Peyer's patch (tissue), 4 donors: ENCODE measurements at places on chromosomes 5 and 9.
A peak's percentile ranks its signal among the peaks of the same experiment; 100 is the strongest.

DNA sequence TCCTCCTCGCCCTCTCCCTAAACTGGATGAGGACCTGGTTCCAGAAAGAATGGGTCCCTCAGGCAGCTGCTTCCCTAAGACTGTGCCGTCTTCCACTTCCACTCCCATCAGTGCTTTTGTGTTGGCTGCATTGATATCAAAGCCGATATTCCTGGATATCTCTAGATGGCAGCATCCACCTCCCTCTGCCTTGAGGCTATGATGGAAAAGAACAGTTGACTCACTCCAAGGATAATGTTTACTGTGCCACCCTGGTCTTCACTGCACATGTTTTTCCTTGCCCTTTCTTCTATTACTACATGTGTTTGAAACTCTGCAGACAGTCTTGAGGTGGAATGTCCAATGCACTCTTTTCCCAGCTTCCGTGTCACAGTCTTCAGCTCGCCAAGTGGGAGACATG lies 211.6 kb downstream of the MAST4 start:
- no peak for DNase-seq

GRCh38 chr9:71795097-71795813 lies 26.9 kb upstream of the CEMIP2 start:
- no peak for DNase-seq

DNA sequence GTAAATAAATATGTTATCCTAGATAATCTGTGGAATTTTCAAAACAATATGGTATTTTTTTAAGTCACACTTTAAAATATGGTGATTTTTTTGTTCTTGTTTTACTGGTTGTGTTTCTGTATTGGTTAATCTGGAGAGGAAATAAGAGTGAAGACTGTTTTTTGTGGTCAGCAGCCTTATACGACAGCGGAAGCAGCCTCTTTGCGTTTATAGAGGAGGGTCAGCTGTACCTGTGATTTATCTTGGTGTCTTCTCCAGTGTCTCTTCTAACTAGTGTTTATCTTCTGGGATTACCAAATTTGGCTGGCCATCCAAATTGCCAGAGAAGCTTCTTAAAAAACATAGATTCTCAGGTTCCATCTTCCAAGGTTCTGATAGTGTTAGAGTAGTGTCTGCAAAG lies 58.7 kb downstream of the ICE1 start:
- DNase-seq, result no peak

- DNase-seq, result no peak
Measured at GRCh38 chr5:68478301-68479095, 262.9 kb downstream of the PIK3R1 start.

DNA sequence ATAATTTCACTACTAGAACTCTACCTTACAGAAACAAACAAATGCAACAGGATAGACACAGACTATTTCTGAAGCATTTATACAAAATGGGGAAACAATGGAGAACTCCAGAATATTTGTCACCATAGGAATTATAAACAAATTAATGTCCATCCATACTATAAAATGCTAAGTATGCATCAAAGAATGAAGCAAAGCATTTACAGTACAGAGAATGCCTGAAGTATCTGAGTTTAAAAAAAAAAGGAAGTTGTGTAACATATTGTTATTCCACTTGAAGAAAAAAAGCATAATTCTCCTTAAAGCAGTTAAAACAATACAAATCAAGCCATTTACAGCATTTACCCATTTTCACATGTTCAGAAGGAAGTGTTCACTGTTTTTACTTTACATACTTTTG lies 53.0 kb downstream of the DROSHA start:
- no peak for DNase-seq

DNA sequence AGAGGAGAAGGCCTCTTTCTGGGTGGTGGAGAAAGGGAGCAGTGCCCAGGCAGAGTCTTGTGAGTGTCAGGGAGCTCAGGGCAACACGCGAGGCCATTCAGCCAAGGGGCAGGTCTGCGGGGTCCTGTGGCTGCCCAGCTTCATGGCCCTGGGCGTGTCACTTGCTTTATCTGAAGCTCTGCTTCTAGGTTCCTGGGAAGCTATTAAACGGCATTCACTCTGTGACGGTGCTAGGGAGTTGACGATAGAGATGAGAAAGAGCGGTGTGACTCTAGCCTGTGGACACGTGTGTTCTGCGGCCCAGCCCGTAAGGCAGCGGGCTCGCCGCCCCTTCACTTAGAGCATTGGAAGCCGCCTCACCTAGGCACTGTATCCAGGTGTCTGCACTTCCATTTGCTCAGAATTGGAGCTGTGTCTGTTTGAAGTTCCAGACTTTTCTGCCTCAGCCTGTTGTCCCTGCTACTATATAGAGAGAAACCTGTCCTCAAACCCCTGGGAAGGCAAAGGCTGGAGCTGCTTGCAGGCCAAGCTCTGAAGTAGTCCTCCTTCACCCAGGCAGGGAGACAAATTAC lies 88.3 kb downstream of the PHF2 start:
- peak; percentile 27 for DNase-seq

GRCh38 chr9:93724852-93725251 lies 148.5 kb downstream of the PHF2 start:
- no peak for DNase-seq

DNA sequence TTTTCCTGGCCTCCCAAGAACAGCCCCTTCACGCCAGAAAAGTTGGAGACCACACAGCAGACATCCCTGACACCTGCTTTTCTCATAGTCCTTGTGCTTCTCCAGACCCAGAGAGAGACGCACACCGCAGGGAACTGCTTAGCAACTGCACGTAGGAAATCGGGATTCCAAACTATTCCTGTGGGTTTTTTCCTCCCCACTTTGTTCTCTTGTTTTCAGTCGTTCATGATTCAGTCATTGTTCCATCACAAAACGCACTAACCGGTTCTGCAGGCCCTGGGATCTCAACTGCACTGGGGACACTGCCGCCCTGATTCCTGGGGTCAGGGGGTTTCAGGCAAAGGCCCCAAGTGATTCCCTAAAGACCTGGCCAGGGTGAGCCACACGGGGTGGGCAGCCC lies 588.0 kb upstream of the KLF4 start:
- no peak for DNase-seq

DNA sequence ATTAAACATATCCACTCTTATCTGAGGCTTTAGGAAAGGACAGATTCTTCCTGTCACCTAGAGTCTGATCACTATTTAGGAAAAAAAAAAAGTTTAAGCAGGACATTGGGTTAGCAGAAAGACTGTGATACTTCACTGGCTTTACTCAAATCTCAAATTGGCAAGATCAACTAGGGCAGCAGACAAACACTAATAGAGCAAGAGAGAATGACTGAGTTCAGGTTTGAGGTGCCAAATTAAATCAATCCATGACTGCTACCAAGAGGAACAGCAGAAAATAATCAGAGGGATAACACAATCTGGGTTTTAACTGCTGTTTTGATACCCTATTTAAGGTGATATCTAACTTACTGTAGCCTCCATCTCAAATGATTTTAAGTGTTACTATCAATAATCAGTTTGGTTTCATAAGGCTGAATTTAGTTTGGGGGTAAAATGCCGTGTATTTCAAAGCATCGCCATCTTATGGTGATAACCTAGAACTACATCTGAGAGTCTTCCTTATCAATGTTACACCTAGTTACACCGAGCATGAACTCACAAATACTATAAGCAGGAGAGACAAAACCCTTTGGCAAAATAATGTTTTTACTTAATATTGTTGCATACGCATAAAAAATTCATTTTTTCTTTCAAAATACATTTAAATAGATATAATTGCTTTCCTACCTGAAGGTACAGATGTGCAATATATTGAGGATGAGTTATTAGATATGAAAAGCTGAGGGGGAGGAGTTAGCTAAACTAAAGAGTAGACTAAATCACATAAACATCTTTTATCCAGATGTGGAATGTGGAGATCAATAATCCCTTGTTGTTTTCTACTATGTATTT lies 286.4 kb upstream of the CDH12 start:
- DNase-seq, result no peak

- no peak for DNase-seq
Measured at GRCh38 chr9:130186051-130186450, 13.8 kb downstream of the NCS1 start.

DNA sequence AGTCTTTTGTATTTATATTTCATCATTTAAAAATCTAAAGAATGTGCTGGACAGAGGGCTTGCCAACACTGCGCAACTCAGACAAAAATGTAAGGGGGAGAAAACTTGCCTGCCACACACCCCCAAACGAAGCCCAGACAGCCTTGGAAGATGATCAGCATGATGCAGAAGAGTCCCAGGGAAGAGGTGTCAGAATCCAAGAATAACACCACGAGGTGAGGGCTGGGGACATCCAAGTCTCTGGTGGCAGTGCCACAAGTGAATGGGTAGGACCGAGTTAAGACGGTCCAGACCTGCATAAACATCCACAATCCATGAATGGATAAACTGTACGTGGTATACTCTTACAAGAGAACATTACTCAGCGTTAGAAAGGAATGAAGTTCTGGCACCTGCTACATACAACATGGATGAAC lies 10.4 kb downstream of the EPB41L4B start:
- DNase-seq, result no peak

DNA sequence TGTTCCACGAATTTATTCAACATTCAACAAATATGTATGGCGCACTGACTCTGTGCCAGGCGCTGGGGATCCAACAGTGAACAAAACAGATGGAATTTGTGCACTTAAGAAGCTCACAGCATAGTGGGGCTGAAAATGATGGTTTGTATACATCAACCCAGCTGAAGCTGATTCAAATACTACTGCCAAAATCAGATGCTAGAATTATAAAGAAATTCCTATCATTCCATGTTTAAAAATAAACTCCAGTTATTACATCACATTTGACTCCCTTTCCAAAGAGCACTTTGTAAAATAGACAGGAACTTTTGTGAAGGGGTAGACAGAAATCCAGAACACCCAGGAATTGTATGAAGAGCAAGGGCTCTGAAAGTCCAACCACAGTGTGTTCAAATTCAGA lies 54.1 kb downstream of the ZNF608 start:
- DNase-seq, result no peak

GRCh38 chr9:77523891-77524290 lies 124.2 kb downstream of the GNA14 start:
- no peak for DNase-seq

GRCh38 chr9:130844044-130844451 lies 9.0 kb downstream of the ABL1 start:
- no peak for DNase-seq

GRCh38 chr9:33446946-33447798 lies at the start of gene AQP3:
Gene AQP3 (minus strand): TSS chr9:33447593. CDS start chr9:33447530, 63 bp downstream.
- DNase-seq, result peak; percentile 85

- DNase-seq, result no peak
Measured at GRCh38 chr9:116112236-116112635, 41.4 kb upstream of the PAPPA start.

DNA sequence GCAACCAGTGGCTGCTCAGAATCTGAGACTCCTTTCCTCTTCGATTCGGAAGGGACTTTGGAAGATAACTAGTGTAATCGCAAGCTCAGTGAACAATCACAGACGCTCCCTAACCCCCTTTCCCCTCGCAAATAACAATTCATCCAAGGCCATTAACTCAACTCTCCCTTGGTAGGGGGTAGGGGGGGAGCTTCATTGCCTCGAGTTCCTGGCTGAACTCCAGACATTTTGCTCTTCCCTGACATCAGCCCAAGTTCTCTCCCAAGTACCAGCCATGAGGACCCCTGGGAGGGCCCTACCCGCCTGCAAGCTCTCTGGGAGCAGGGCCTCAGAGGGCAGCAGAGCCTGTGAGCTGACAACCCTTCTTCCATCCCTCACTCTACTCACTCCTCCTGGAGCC lies 8.4 kb downstream of the FAM163B start:
- no peak for DNase-seq

GRCh38 chr5:39262981-39263380 lies 43.6 kb upstream of the FYB1 start:
- no peak for DNase-seq

GRCh38 chr5:148653836-148654781 lies at the start of gene HTR4:
Gene HTR4 (minus strand): TSS chr5:148654527. CDS start chr5:148637014, 17,513 bp downstream.
- peak; percentile 62 for DNase-seq

GRCh38 chr5:56503929-56504328 lies 270.8 kb upstream of the ANKRD55 start:
- no peak for DNase-seq
